ENCODE measurements at places on chromosomes 11 and 22.
A peak's percentile ranks its signal among the peaks of the same experiment; 100 is the strongest.

- no peak for DNase-seq
Observed at GRCh38 chr11:7531011-7531410, 17.2 kb downstream of the PPFIBP2 start.

DNA sequence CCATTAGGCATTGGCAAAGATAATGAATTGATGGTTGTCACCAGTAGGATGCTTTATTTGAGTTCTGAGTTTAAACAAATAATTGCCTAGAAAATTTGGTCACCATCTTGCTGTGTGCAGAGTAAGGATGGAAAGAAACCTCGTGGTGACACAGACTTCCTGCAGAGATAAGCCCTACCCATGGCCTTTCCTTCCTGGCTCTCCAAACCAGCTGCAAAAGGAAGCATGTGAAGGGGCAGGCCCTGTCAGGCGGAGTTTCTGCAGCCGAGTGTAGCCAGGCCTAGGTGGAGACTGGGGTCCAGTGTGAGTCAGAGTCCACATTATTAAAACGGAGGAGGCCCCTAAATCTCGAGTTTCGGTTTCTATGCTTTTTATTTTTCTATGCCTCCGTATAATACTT lies 83.1 kb upstream of the ADSL start:
- no peak for DNase-seq

- DNase-seq: no peak
Observed at GRCh38 chr11:130490682-130491449, 42.4 kb downstream of the ADAMTS15 start.

DNA sequence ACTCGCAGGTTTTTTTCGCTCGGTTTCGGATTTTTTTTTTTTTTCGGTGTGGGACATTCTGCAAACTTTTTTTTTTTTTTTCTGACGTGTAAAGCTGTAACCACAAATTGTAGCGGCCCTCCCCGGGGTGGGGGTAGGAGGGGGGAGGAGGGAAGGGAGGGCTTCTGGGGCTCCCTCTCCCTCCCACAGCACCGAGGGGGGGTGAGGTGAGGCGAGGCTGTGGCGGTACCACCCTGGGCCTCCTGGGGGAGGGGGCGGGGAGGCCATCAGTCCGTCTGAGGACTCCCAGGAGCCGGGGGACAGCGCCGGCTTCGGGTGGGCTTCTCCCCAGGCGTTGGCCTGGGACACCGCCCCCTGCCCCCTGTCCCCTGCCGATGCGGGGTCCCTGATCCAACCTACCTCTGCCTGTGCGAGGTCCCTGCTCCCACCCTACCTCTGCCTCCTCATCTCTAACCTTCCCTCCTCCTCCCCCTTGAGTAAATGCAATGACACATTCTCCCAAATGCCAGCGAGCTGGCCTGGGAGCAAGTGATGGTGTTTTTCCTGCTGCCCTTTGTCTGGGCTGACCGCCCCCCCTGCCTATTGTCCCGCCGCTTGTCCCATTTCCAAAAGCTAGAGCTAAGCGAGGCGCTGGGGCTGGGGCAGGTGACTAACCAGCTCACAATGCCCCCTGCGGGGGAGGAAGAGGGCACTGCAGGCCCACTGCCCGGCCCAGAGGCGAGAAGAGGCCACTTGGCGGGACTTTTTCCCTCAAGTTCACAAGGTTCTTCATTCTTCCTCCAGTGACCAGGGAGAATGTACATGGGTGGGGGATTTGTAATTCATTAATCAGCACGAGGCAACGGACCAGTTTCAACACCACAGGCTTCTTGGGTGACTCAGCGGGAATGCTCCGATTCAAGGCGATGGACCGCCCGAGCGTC lies 511 bp upstream of the CLCF1 start:
- no peak for DNase-seq

DNA sequence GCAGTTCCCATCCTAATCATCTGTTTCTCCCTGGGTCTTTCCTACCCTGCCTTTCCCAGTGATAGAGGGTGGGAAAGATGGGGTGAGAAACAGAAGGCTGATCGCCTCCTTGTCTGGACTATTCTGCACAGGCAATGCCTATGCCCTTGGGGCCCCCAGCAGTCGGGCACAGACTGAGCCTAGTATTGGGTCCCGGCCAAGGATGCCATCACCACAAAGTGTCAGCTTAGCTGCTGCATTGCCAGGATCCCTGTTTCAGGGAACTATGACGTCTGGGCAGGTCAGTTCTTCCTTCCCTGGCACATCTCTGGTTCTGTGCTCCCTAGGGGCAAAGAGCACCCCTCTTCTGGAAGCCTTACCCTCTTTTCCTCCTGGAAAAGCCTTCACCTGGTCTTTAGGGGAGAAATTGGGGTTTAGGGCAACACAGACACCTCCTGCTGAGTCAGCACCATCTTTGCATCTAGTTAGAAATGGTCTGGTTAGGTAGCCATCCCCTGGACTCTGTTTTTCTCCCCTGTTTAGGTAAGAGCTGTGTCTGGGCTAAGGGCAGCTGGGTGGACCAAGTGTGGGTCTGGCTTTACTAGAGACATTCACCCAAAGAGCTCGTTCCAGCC lies 2.1 kb downstream of the ADAMTS8 start:
- no peak for DNase-seq

- DNase-seq: no peak
Observed at GRCh38 chr11:92087725-92088537, 136.7 kb upstream of the FAT3 start.

- peak; percentile 94 for DNase-seq
Observed at GRCh38 chr11:118145285-118146227, 7.1 kb downstream of the SCN4B start.

DNA sequence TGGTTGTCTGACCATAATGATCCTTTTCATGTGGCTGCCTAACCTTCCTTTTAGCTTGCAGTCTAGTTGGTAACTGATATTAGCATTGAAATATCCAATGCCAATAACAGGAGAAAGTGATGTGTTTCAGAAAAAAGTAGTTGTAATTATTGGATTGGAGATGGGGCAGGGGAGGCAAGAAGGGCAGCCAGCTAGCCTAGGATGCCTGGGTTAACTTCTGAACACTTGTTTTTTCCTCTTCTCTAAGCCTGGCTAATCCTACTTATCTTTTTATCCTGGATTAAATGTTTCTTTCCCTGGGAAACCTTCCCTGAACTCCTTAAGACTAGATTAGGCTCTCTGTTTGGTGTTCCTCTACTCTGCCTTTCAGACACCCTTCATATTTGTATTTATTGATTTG lies 380.2 kb downstream of the TMEM135 start:
- DNase-seq: no peak

GRCh38 chr11:6771926-6772893 lies at the start of gene OR2AG2:
OR2AG2 (minus strand) TSS chr11:6771976; CDS start chr11:6768957, 3,019 bp downstream.
- no peak for DNase-seq

DNA sequence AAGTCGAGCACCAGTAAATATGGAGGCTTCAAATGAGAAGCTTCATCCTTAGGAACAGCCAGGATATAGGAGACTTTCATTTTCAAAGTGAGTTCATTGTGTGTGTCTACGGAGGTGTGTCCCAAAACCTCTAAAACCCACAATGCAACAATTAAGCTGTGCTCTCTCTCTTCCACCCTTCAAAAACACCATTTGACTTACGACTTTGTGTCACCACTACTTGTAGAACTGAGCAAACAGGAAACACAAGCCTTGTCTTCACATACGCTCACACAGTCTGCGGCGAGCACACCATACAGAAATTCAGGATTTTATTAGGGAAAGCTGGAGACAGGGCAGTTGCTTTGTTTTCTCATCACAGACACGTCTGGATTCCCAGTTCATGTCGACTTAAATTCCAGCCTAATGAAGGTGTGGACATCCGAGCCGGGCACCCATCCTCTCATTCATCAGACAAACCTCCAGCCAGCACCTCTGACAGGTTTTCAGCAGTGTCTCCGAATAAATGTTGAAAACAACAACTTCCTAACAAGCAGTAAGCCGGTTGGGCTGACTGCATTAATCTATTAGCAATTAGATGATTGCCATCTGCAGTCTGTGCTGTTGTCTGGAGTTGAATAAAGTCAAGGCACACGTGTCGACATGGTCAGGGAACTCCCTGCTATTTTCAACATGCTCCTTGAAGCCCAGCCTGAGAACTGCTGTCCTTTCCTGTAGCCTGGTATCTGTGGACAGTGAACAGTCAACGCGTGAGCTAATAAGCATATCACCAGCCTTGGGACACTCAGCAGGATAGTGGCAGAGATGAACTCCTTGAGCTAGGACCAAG lies 1411.1 kb downstream of the BRD1 start:
- peak; percentile 28 for DNase-seq
